Activated naive CD8-positive, alpha-beta T cell treated with anti-CD3 and anti-CD28 coated beads, Interleukin-2, amount 10 ng/mL, durations not matched to agents 7 days and 5 days (primary cell): ENCODE measurements at places on chromosomes 16 and 17. TPM values are rescaled to one million over a fixed set of nuclear protein-coding genes. Genes with fewer than 3 reads are reported as not detected.

The RABEP1 gene
- 42.0 TPM for total RNA-seq

The C1QTNF8 gene
- total RNA-seq: not detected

The SLC35G6 gene
- not detected for total RNA-seq

The TOP2A gene
- 314 TPM for total RNA-seq

GRCh38 chr16:89060207-89060794 lies 33.4 kb upstream of the ACSF3 start:
- no peaks in the 10 kb centered on the region for H3K27me3 ChIP-seq
- DNase-seq: no peak
- no peak overlapping the region for H3K27ac ChIP-seq
- no peaks in the 10 kb centered on the region for H3K4me1 ChIP-seq
- H3K4me3 ChIP-seq: no peak overlapping the region

GRCh38 chr16:30340621-30341020 lies 14.5 kb downstream of the CD2BP2 start:
- H3K4me1 ChIP-seq: peaks cover 13% of the 10 kb centered on the region
- peak overlapping the region; percentile 66 for H3K4me3 ChIP-seq
- no peaks in the 10 kb centered on the region for H3K36me3 ChIP-seq
- no peak for DNase-seq
- H3K27me3 ChIP-seq: no peaks in the 10 kb centered on the region

DNA sequence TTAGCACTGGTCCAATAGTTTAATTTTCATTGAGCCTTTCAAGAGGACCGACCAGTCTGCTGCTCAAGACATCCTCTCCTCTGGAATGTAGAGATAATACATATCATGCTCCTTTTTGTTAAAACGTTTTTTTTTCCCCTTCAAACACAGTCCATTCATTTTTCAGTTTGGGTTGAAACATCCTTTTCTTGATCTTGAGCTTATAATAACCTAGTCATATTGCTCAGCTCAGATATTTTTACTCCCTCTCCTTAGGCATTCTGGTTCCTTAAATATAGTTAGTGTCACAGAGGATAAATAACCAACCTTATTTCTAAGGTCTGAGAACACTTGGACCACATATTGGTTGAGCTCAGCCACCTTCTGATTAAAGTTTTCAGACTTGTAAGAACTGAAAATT lies 12.8 kb downstream of the ANKRD40CL start:
- peaks cover 2% of the 10 kb centered on the region for H3K27me3 ChIP-seq
- peaks cover 16% of the 10 kb centered on the region for H3K36me3 ChIP-seq
- peaks cover 2% of the 10 kb centered on the region for H3K4me1 ChIP-seq

DNA sequence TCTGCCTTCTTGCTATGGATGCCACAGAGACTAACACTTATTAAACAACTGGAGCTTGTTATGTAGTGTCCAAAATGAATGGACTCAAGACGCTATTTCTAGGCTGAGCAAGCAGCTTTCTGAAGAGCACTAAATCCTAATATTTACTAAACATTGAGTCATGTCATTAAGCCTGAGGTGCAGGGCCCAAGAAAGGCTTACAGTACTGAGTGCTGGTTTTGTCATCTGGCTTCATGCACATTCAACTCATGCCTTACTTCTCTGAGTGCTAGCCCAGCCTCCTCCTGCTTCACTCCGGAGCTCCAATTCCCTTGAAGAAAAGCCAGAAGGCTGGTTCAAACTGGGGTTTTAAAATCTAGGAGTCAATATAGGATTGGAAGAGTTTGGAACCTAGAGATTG lies 363.3 kb upstream of the CDH5 start:
- no peak overlapping the region for H3K27ac ChIP-seq

DNA sequence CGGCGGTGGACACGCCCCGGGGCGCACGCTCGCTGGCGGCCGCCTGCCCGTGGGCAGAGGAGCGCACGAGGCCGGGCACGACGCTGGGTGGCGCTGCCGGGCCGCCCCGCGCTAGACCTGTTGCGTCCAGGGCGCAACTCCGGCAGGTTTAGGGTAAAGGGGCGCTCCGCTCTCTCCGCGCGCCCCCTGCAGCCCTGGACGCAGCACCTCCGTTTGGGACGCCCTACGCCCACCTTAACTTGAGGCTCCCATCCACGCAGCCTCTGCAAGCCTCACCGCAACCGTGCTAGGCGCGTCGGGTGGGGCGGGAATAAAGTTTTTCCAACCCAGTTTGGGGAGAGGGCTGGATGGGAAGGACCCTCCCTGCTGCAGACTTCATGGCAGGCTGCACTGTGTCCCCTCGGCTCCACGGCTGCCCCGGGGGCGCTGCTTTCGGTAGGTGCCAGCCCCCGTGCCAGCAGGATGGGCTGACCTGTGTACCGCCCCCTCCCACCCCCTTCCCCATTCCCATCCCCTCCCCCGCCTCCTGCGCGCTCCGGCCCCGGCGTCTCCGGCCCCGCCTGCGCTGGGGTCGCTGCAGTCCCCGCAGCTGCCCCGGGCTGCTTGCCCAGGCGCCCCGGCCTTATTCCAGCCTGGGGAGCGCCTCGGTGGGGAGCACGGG lies at the start of gene SYT17:
Gene SYT17, plus strand, starts transcription at position 531 of the 661 bp plus-strand sequence. CDS start 407 bp downstream, outside the sequence.
- H3K4me3 ChIP-seq: no peak within 1 kb of the TSS
- H3K27ac ChIP-seq: no peak within 1 kb of the TSS
- DNase-seq: peak; percentile 58
- peaks cover 21% of the 10 kb centered on the region for H3K27me3 ChIP-seq

GRCh38 chr16:10502776-10503175 lies 77.6 kb downstream of the EMP2 start:
- DNase-seq: no peak
- no peaks in the 10 kb centered on the region for H3K4me1 ChIP-seq
- no peaks in the 10 kb centered on the region for H3K36me3 ChIP-seq
- H3K4me3 ChIP-seq: no peak overlapping the region
- H3K27me3 ChIP-seq: no peaks in the 10 kb centered on the region
- H3K27ac ChIP-seq: no peak overlapping the region

DNA sequence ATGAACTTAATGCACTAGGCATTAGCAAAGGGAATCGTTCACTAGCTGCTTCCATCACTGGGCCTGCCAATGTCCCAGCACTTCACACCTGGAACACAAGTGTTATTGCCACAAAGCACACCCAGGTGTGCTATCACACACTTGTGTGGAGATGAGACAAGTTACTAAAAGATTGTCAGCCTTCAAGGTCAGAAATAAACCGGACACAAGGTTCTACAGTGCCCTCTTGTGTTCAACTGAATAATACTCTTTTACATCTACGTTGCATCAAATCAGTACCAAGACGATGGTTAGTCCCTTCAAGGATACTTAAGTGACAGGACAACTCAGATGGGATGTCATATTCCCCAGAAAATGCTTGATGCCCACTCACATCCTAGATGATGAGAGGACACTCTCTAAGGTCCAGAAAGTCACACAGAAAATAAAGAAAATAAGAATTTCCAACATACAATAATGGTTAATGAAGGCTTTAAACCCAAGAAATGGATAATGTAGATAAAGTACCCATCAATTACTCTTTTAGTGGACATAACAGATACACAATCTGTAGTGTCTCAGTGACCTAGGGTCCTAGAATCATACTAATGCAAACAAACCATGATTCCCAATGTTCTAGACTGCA lies 16.4 kb upstream of the GLG1 start:
- no peaks in the 10 kb centered on the region for H3K27me3 ChIP-seq
- H3K4me3 ChIP-seq: no peak overlapping the region
- DNase-seq: no peak
- peaks cover 52% of the 10 kb centered on the region for H3K36me3 ChIP-seq
- peak overlapping the region; percentile 68 for H3K27ac ChIP-seq

DNA sequence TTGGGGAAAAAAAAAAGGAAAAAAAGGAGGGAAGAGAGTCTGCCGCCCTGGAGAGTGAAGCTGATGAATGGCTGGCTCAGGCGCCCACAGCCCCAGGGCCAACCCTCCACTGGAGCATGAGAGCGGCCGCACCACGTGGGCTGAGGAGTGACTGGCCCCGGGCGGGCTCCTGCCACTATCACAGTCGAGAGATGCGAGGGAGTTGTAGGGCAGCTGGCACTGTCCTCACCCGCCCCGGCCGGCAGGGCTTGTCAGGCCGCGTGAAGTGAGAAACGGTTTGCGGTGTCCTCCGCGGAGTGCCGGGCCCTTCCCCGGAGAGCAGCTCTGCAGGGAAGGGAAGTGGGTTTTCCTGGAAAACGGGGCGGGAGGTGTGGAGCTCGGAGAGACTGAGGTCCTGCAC lies 45.9 kb downstream of the JPH3 start:
- no peaks in the 10 kb centered on the region for H3K36me3 ChIP-seq
- H3K4me3 ChIP-seq: no peak overlapping the region
- peaks cover 18% of the 10 kb centered on the region for H3K27me3 ChIP-seq
- no peak overlapping the region for H3K27ac ChIP-seq

DNA sequence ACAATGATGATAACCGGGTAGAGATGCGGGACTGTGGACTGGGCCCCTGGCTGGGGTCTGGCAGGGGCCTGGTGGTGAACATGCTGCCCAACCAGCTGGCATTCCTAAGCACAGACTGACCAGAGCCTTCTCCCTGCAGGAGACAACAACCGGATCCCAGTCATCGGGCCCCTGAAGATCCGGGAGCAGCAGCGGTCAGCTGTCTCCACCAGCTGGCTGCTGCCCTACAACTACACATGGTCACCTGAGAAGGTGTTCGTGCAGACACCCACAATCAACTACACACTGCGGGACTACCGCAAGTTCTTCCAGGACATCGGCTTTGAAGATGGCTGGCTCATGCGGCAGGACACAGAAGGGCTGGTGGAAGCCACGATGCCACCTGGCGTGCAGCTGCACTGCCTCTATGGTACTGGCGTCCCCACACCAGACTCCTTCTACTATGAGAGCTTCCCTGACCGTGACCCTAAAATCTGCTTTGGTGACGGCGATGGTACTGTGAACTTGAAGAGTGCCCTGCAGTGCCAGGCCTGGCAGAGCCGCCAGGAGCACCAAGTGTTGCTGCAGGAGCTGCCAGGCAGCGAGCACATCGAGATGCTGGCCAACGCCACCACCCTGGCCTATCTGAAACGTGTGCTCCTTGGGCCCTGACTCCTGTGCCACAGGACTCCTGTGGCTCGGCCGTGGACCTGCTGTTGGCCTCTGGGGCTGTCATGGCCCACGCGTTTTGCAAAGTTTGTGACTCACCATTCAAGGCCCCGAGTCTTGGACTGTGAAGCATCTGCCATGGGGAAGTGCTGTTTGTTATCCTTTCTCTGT lies 5.1 kb upstream of the SLC7A6 start:
- H3K4me1 ChIP-seq: peaks cover 19% of the 10 kb centered on the region
- H3K4me3 ChIP-seq: no peak overlapping the region
- H3K27ac ChIP-seq: no peak overlapping the region
- H3K36me3 ChIP-seq: no peaks in the 10 kb centered on the region
- DNase-seq: no peak

DNA sequence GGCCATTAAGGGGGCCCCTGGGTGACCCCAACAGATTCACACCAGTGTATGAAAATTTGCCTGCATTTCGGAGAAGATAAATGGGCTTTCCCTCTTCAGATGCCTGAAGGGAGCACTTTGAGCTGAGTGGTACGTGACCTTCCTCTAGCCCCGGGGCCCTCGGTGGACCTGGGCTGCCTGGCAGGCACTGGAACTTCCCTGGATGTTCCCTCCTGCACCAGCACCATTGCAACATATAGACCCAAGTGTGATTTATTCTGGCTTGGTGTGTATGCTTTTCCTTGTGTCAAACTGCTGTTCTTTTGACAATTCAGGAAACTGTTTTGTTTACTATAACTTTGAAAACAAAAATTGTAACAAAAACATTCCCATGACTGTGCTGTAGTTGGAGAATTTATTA lies 93.8 kb downstream of the TNFRSF13B start:
- no peak for DNase-seq
- H3K27me3 ChIP-seq: no peaks in the 10 kb centered on the region
- no peak overlapping the region for H3K4me3 ChIP-seq
- H3K4me1 ChIP-seq: no peaks in the 10 kb centered on the region
- H3K27ac ChIP-seq: no peak overlapping the region

DNA sequence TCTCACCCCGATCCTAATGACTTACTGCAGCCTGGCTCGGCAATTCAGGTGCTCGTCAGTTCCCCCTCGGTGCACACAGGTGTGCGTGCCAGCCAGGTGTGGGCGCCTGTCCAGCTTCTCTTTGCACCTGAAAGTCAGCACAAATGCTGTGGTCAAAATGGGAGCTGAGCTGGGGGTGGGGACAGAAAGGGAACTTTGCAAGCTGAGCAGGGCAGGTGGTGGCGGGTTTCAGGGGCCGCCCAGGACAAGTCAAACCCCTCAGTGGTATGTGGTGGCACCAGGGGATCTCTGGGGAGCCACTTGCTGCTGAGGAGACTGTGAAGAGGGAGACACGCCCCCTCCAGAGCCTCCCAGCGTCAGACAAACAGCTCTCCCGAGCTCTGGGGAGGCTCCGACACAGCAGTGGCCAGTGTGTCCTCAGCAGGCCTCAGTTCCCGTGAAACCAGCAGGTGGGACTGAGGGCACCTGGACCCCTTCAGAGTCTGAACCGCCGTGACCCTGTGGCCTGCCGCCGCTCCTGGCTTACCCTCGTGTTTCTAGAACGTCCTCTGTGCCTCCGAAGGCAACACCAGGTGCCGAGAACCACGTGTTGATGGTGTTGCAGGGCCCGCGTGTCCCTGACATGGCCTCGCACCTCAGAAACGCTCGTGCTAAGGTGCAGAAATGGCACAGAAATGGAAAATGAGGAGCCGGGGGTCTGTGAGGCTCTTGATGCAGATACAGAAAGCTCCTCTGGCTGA lies 233.5 kb upstream of the TNRC6C start:
- H3K27me3 ChIP-seq: peaks cover 18% of the 10 kb centered on the region
- H3K4me3 ChIP-seq: no peak overlapping the region
- no peak for DNase-seq
- no peaks in the 10 kb centered on the region for H3K4me1 ChIP-seq
- no peaks in the 10 kb centered on the region for H3K36me3 ChIP-seq

DNA sequence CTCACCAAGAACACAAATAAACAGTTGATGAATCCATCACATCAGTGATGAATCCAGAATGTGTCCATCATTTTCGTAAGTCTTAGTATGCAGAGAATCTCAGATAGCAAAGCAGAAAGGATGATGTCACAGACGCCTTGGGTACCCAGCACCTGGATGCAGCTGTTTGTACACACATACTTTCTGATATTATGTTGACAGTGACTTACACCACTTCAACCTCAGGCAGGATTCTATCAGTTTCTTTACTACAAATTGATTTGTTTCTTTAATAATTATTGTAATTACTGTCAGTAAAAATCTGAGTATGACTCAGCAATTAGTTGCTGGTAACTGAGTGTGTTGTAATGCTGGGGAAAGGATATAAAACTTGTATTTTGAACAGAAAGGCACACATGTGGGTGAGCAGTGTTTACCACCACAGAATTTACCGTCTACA lies 159.8 kb downstream of the RPTOR start:
- DNase-seq: no peak
- peak overlapping the region; percentile 49 for H3K4me3 ChIP-seq
- peaks cover 2% of the 10 kb centered on the region for H3K27me3 ChIP-seq
- H3K36me3 ChIP-seq: peaks cover 54% of the 10 kb centered on the region

DNA sequence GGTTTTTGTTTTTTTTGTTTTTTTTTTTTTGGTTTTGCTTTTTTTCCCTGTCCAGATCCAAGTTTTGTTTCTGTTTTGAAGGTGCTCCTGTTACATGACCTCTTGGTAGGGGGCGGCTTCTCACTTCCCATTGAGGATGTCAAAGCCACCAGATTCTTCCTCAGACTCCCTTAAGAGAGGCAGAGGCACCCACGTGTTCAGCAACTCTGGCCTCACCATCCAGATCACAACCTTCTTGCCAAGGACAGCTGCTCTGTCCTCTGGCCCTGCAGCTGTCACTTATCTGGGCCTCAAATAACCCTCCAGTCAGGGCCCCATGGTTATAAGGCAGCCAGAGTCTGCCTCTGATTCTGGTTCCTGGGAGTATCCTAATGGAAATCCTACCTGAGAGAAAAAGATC lies 208.5 kb downstream of the STX8 start:
- H3K4me3 ChIP-seq: no peak overlapping the region
- no peak for DNase-seq
- H3K27me3 ChIP-seq: no peaks in the 10 kb centered on the region
- H3K4me1 ChIP-seq: no peaks in the 10 kb centered on the region
- H3K36me3 ChIP-seq: no peaks in the 10 kb centered on the region
